ENCODE measurements at places on chromosomes 7 and 10. TPM values are rescaled to one million over a fixed set of nuclear protein-coding genes. Genes with fewer than 3 reads are reported as not detected.

The CYP26C1 gene
- total RNA-seq: not detected

The AGR3 gene
- total RNA-seq: not detected

The THSD7A gene
- total RNA-seq: not detected

The DKK1 gene
- total RNA-seq: not detected

The TLL2 gene
- not detected for total RNA-seq

The TUBAL3 gene
- total RNA-seq: not detected

The KIF11 gene
- total RNA-seq: 43.2 TPM

The CACNA2D1 gene
- not detected for total RNA-seq

The HTR7 gene
- total RNA-seq: 0.10 TPM

The TAF5 gene
- 16.3 TPM for total RNA-seq

The TMEM213 gene
- not detected for total RNA-seq

The KCNMA1 gene
- not detected for total RNA-seq

The ARID5B gene
- 87.1 TPM for total RNA-seq

The SPAM1 gene
- total RNA-seq: not detected

The WDR86 gene
- not detected for total RNA-seq

The PTPRZ1 gene
- not detected for total RNA-seq

The MRPS16 gene
- 145 TPM for total RNA-seq

The MEIG1 gene
- total RNA-seq: 0.93 TPM

The KRIT1 gene
- total RNA-seq: 21.5 TPM

The ASB15 gene
- not detected for total RNA-seq

The UTF1 gene
- total RNA-seq: not detected

The CALHM3 gene
- not detected for total RNA-seq

The A1CF gene
- total RNA-seq: not detected

The GIMAP2 gene
- total RNA-seq: 45.0 TPM

The AKR1C4 gene
- not detected for total RNA-seq

The SORBS1 gene
- 0.93 TPM for total RNA-seq

The GPNMB gene
- 0.54 TPM for total RNA-seq

The CLDN4 gene
- 0.10 TPM for total RNA-seq

The ETV1 gene
- not detected for total RNA-seq

The HSPA14 gene
- 29.9 TPM for total RNA-seq

The TMEM236 gene
- total RNA-seq: not detected

The OPN4 gene
- not detected for total RNA-seq

The ZNF727 gene
- total RNA-seq: 0.44 TPM

The ABLIM1 gene
- total RNA-seq: 157 TPM

The RASA4B gene
- total RNA-seq: 17.4 TPM

The SLC26A5 gene
- total RNA-seq: not detected

The NYAP1 gene
- total RNA-seq: 0.30 TPM

The CPED1 gene
- not detected for total RNA-seq

The SH2D4B gene
- total RNA-seq: 0.05 TPM

The CALCR gene
- not detected for total RNA-seq

The STEAP1B gene
- total RNA-seq: not detected

The CLEC5A gene
- total RNA-seq: not detected

The UBE2D1 gene
- 8.7 TPM for total RNA-seq

The DOCK4 gene
- 0.43 TPM for total RNA-seq

The UCN3 gene
- total RNA-seq: not detected

The ZMIZ2 gene
- total RNA-seq: 86.5 TPM

The PHTF2 gene
- 25.3 TPM for total RNA-seq
